ENCODE measurements at places on chromosomes 1 and 21. TPM values are rescaled to one million over a fixed set of nuclear protein-coding genes. Genes with fewer than 3 reads are reported as not detected.

The ZFP69 gene
- total RNA-seq, result 3.6 TPM

- H3K27ac ChIP-seq, result no peak overlapping the region
- H3K27me3 ChIP-seq, result no peaks in the 10 kb centered on the region
- peak overlapping the region; percentile 98 for H3K4me3 ChIP-seq
- peaks cover 3% of the 10 kb centered on the region for H3K4me1 ChIP-seq
- H3K36me3 ChIP-seq, result no peaks in the 10 kb centered on the region
- no peak for DNase-seq
These were observed 1.2 kb downstream of the NTPCR start for GRCh38 chr1:232951605-232952004.

DNA sequence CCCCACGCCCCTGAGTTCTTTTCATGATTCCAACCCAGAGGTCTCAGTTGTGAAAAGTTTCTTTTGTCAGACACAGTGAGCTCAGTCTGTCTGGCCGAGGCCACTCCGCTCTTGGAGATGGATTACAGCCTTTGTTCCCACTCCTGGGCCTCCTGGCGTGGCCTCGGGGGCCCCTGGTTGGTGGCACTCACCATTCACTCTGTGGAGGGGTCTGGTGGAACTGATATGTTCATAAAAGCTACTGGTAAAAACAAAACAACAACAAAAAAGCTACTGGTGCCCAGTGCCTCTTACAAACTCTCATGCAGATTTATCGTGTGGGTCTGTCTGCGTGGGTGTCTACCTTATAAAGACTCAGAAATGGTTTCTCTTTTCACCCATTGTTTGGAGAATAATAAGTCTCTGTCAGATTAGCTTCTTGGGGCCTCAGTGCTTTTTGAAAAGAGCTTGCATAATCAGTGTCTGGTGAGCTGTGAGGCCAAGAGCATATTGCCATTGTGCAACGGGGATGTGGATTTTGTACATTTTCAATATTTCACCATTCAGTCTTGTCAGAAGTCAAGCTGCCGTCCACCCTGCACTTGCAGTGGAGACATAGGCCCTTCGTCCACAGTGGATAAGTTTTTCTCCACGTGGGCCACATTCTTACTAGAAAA, 86.7 kb downstream of the GALNT2 start:
- H3K27me3 ChIP-seq, result no peaks in the 10 kb centered on the region
- no peak overlapping the region for H3K27ac ChIP-seq
- peaks cover 19% of the 10 kb centered on the region for H3K4me1 ChIP-seq
- no peak for DNase-seq
- no peaks in the 10 kb centered on the region for H3K36me3 ChIP-seq

The DAB1 gene
- 1.3 TPM for total RNA-seq

GRCh38 chr1:119438761-119439160, 23.8 kb downstream of the HSD3B2 start:
- no peak for DNase-seq
- H3K27ac ChIP-seq, result no peak overlapping the region
- H3K36me3 ChIP-seq, result no peaks in the 10 kb centered on the region
- H3K27me3 ChIP-seq, result no peaks in the 10 kb centered on the region
- H3K4me1 ChIP-seq, result no peaks in the 10 kb centered on the region
- H3K4me3 ChIP-seq, result no peak overlapping the region

GRCh38 chr1:15410884-15411245, 1.2 kb downstream of the EFHD2 start:
- peak overlapping the region; percentile 74 for H3K4me3 ChIP-seq
- no peak overlapping the region for H3K27ac ChIP-seq
- no peaks in the 10 kb centered on the region for H3K36me3 ChIP-seq
- peaks cover 10% of the 10 kb centered on the region for H3K4me1 ChIP-seq

DNA sequence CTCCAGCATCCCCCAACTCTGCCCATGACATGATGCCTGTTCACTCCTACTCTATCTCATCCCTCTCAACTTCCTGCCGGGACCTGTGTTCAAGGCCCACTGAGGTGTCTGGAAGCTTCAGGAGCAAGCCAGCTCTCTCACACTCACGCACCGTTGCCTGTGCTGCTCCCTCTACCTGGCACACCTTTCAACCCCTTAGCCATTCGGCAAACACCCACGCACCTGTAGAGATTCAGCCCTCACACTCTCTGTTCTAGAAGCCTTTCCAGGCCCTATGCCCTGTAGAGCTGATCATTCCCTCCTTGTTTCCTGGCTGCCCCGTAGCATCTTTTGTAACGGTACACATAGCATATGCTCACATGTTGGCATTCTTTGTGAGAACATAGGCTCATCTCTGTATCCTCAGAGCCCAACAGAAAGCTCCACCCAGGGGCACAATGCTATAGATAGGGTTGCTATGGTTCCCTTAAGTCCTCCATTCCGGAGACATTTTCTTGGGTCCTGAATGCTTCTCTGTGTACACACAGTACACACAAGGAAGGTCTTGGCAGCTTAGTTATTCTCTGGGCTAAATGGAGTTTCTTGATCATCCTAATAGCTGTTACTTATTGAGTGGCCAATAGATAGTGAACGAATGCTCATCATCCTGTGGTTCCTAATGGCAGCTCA, 1.3 kb downstream of the C8B start:
- H3K27ac ChIP-seq, result no peak overlapping the region
- DNase-seq, result no peak
- no peak overlapping the region for H3K4me3 ChIP-seq
- no peaks in the 10 kb centered on the region for H3K36me3 ChIP-seq

The RCC2 gene
- 40.7 TPM for total RNA-seq

GRCh38 chr1:165069829-165070228, 286.7 kb downstream of the LMX1A start:
- H3K4me3 ChIP-seq, result no peak overlapping the region
- no peak for DNase-seq
- no peaks in the 10 kb centered on the region for H3K36me3 ChIP-seq
- H3K4me1 ChIP-seq, result no peaks in the 10 kb centered on the region
- H3K27ac ChIP-seq, result no peak overlapping the region
- no peaks in the 10 kb centered on the region for H3K27me3 ChIP-seq

DNA sequence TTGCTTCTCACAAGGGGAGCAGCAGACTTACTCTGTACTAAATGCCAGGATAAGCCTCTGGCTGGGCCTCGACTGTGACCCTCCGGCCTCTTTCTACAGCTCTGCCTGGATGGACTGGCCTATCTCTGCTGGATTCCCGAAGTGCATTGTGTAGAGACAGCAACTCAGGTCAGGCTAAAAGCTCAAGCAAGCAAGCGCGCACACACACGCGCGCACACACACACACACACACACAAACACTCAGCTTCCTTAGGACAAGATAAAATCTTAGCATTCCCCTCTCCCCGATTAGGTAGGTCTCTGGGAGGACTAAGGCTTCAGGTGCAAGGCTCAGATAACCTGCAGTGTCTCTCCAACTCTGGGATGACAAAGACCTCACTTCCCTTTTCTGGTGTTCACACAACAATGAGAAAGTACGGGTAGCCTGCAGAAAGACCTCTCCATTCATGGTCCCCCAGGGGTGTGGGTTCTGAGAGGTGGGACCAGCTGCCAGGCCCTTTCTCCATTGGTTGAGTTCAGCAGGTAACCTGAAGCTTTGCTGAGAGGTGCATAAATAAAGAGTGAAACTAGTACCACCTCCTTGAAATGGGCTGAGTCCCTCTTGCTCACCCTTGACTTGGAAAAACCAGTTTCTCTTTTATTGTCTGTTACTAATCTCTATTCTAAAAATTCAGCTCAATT, 155.1 kb upstream of the CAMK1G start:
- H3K36me3 ChIP-seq, result no peaks in the 10 kb centered on the region
- H3K27me3 ChIP-seq, result no peaks in the 10 kb centered on the region
- H3K4me3 ChIP-seq, result no peak overlapping the region
- H3K4me1 ChIP-seq, result no peaks in the 10 kb centered on the region
- H3K27ac ChIP-seq, result no peak overlapping the region
- no peak for DNase-seq

DNA sequence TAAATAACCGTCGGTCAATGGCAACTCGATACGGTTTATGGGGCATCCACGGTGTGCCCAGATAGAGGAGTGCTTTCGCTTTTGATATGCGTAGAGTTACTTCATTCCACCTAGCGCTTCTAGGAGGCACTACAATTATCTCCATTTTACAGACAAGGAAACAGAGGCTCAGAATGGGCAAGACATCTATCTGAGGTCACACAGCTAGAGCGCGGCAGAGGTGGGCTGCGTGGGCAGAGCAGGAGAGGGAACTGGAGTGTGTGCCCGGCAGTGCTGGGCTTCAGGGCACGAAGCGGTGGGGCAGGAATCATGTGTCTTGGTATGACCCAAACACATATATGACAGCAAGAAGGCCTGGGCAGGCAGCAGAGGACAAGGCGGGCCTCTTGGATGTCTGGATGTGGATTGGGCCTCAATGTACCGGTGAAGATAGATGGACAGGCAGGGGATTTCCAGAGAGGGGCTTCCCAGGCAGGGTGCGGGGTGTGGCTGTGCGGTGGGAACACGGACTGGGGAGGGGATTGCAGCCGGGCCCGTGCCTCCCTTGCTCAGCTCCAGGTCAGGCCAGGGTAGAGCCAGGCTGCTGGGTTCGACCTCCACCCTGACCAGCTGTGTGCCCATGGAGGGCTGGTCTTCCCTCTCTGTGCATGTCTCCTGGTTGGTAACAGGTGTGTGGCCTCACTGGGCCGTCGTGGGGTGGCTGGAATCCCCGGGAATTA, 21.2 kb downstream of the TP73 start:
- H3K27ac ChIP-seq, result no peak overlapping the region
- no peak overlapping the region for H3K4me3 ChIP-seq
- peaks cover 2% of the 10 kb centered on the region for H3K4me1 ChIP-seq
- no peaks in the 10 kb centered on the region for H3K27me3 ChIP-seq
- no peak for DNase-seq
- H3K36me3 ChIP-seq, result no peaks in the 10 kb centered on the region

DNA sequence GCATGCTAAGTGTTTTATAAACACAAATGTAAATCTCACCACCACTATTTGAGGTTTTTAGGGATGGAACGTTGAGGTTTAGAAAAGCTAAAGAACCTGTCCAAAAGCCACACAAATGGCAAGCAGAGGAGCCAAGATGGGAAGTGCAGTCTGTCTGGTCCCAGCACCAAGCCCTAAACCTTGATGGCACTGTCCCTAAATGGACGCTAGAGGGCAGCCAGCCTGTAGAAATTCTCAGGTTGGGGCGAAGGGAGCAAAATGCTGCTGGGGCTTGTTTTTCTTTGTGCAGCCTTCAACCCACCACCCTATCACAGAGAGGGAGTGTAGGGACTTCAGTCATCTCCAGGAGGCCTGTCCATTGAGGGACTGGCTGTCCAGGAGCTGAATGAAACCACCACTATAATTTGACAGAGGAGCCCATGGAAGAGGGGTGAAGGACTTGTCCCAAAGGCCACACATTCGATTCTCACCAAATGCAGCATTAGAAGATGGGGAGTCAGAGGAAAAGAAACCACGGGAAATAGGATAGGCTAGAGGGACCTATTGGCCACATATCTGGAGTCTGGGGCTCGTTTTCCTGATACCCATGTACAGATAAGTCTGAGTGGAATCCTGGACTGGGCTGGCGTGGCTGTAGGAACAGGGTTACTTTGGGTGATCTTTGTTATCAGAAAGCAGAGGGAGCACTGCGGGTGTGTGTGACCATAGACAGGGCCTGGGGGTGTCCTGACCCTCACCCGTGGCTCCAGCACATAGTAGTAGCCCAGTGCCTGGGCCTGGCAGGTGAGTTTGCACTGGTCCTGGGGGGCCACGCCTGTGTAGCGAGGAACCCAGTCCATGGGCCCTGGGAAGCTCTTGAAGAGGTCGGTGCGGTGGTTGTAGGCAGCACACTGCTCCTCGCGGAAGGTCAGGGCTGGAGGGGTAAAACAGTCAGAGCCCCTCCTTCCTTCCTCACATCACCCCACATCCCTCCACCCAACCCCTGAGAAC, 6.1 kb downstream of the ADAMTS4 start:
- DNase-seq, result peak; percentile 55
- H3K36me3 ChIP-seq, result no peaks in the 10 kb centered on the region
- no peak overlapping the region for H3K27ac ChIP-seq
- no peaks in the 10 kb centered on the region for H3K27me3 ChIP-seq

The SAMD11 gene
- 1.2 TPM for total RNA-seq

The KCNJ9 gene
- total RNA-seq, result not detected

DNA sequence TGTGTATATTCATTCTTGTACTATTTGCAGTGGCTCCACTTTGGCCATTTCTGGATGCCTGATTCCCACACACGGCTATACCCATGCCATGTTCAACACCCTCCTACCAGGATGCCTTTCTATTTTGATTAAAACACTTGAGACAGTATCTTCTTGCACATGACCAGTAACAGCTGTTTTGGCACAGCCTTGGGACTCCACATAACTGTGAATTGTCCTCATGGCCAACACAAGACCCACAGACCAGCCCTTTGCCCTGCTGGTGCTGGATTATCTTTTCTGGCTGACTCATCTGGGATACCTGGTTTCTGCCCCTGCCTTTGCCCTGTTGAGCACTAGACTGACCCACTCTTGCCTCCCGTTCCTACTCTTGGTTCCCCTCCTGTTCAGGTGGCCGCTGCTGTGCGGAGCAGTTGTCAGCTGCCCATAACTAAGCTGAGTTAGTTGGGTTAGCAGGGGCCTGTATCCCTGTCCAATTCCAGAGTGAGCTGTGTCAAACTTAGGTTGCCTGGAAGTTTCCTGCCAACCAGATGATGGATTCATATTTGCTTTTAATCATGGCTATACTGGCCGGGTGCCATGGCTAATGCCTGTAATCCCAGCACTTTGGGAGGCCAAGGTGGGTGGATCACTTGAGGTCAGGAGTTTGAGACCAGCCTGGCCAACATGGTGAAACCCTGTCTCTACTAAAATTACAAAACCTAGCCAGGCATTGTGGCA, 10.8 kb upstream of the EYA3 start:
- H3K27ac ChIP-seq, result no peak overlapping the region
- H3K4me3 ChIP-seq, result no peak overlapping the region
- no peak for DNase-seq
- no peaks in the 10 kb centered on the region for H3K36me3 ChIP-seq

- H3K36me3 ChIP-seq, result no peaks in the 10 kb centered on the region
- H3K27ac ChIP-seq, result no peak overlapping the region
- no peak overlapping the region for H3K4me3 ChIP-seq
- H3K4me1 ChIP-seq, result peaks cover 4% of the 10 kb centered on the region
- no peak for DNase-seq
- no peaks in the 10 kb centered on the region for H3K27me3 ChIP-seq
These were observed 514.7 kb downstream of the PLPP3 start for GRCh38 chr1:56064705-56065104.

The CNKSR1 gene
- total RNA-seq, result 6.6 TPM

The SKI gene
- total RNA-seq, result 101 TPM

DNA sequence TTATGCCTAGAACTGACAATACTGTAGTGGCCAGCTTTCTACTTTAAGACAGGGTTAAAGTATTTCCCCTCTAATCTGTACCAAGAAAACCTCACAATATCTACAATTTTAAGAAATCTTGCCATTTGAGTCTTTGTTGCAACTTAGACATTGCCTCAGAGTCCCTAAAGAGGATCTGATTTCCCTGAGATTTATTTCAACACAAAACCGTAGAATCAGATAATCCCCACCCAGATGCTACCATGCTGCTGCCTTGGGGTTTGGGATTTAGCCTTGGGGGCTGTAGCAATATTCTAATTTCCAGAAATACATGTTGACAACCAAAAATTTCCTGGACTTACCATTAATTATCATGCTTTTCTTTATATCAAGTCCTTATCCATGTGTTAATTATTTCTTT, 50.3 kb upstream of the DENND1B start:
- no peaks in the 10 kb centered on the region for H3K27me3 ChIP-seq
- no peak for DNase-seq
- H3K4me3 ChIP-seq, result no peak overlapping the region
- H3K4me1 ChIP-seq, result no peaks in the 10 kb centered on the region
- no peaks in the 10 kb centered on the region for H3K36me3 ChIP-seq
- H3K27ac ChIP-seq, result no peak overlapping the region

The FBLIM1 gene
- total RNA-seq, result 67.6 TPM

All from ovary (tissue), 10 donors.